ENCODE measurements at places on chromosomes 12 and 14. TPM values are rescaled to one million over a fixed set of nuclear protein-coding genes. Genes with fewer than 3 reads are reported as not detected.

DNA sequence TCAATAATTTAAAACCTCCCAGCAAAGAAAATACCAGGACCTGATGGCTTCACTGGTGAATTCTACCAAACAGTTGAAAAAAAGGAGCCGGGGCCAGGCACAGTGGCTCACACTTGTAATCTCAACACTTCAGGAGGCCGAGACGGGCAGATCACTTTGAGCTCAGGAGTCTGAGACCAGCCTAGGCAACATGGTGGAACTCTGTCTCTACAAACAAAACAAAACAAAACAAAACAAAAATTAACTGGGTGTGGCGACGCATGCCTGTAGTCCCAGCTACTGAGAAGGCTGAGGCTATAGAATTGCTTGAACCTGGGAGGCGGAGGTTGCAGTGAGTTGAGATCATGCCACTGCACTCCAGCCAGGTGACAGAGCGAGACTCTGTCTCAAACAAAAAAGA, 13.7 kb upstream of the TROAP start:
- H3K27me3 ChIP-seq, result peaks cover 12% of the 10 kb centered on the region
- H3K4me1 ChIP-seq, result no peaks in the 10 kb centered on the region
- DNase-seq, result no peak
- no peaks in the 10 kb centered on the region for H3K36me3 ChIP-seq
- no peak overlapping the region for H3K4me3 ChIP-seq

DNA sequence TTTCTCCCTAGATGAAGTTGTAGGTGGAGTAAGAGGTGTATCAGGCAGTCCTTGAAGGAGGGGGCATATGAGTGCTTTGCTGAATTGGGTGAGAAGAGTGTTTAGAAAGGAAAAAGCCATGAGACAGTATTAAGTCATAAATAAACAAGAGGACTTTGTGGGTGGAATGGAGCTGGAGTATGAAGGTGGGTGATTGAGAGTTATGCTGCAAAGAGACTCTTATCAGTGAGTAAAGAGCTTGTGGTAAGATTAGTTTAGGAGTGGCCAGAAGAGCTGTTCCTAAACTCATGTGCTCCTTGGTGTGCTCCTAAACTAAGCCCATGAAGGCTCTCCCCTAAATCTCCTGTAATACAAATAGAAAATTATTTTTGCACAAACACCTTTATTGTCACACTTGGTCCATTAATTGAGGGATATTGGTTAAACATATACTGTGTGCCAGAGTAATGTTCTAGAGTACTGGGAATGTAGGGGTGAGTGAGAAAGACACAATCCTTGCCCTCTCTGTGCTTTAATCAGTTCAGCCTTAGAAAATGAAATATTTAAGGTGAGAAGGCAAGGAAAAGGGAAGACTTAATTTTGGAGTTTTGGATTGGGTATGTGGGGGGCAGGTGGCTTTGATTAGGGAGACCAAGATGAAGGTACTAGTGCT, 9.8 kb downstream of the CHPT1 start:
- no peaks in the 10 kb centered on the region for H3K36me3 ChIP-seq
- H3K27me3 ChIP-seq, result no peaks in the 10 kb centered on the region
- H3K4me3 ChIP-seq, result no peak overlapping the region
- no peak for DNase-seq

DNA sequence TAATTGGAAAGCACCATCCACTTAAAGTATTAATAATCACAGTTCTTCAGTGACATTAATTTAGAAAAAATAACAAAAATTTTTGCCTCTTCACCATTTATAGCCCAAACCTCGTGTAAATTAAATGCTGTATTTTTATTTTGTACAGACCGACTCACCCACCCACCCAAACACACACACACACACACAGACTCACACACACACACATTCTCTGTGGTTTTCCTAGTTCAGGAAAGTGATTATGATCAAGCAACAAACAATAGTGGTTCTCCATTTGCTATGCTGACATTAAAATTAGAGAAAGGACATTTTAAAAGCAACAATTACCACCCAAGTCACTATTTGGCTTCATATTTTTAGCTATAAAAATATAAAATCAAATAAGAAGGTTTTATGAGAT, 112.5 kb upstream of the FLRT2 start:
- no peak overlapping the region for H3K27ac ChIP-seq
- DNase-seq, result no peak
- H3K27me3 ChIP-seq, result no peaks in the 10 kb centered on the region
- H3K4me3 ChIP-seq, result no peak overlapping the region
- no peaks in the 10 kb centered on the region for H3K36me3 ChIP-seq

DNA sequence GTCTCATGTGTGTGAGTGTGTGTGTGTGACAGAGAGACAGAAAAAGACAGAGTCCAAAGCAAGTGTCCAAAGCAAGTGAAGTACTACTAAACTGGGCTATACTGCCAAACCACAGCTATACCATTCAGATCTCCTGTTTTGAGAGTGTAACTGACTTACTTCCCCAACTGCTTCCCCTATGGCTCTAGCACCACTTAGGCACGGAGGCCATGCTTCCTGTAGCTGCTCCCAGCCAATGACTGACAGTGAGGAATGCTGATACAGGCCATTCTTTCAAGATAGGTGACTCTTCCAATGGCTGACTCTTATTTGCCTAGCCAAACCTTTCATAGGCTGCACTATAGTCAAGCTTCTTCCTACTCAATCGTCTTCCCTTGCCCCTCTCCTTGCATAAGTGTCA, 393.2 kb downstream of the BCAT1 start:
- H3K4me1 ChIP-seq, result peaks cover 40% of the 10 kb centered on the region
- no peaks in the 10 kb centered on the region for H3K36me3 ChIP-seq
- H3K27me3 ChIP-seq, result peaks cover 14% of the 10 kb centered on the region
- no peak overlapping the region for H3K4me3 ChIP-seq
- no peak overlapping the region for H3K27ac ChIP-seq

- H3K4me1 ChIP-seq, result no peaks in the 10 kb centered on the region
- no peaks in the 10 kb centered on the region for H3K27me3 ChIP-seq
- no peaks in the 10 kb centered on the region for H3K36me3 ChIP-seq
- no peak overlapping the region for H3K4me3 ChIP-seq
- no peak overlapping the region for H3K27ac ChIP-seq
Measured at GRCh38 chr14:51733147-51733546, 81.4 kb downstream of the FRMD6 start.

- H3K4me1 ChIP-seq, result no peaks in the 10 kb centered on the region
- no peak for DNase-seq
- no peaks in the 10 kb centered on the region for H3K36me3 ChIP-seq
- H3K4me3 ChIP-seq, result no peak overlapping the region
- H3K27ac ChIP-seq, result no peak overlapping the region
- no peaks in the 10 kb centered on the region for H3K27me3 ChIP-seq
Measured at GRCh38 chr14:23805761-23806160, 147.8 kb upstream of the DHRS4 start.

GRCh38 chr12:132502149-132502881, 12.4 kb downstream of the FBRSL1 start:
- H3K4me3 ChIP-seq, result no peak overlapping the region
- H3K4me1 ChIP-seq, result peaks cover 19% of the 10 kb centered on the region
- H3K27me3 ChIP-seq, result no peaks in the 10 kb centered on the region
- H3K27ac ChIP-seq, result no peak overlapping the region
- DNase-seq, result peak; percentile 78

DNA sequence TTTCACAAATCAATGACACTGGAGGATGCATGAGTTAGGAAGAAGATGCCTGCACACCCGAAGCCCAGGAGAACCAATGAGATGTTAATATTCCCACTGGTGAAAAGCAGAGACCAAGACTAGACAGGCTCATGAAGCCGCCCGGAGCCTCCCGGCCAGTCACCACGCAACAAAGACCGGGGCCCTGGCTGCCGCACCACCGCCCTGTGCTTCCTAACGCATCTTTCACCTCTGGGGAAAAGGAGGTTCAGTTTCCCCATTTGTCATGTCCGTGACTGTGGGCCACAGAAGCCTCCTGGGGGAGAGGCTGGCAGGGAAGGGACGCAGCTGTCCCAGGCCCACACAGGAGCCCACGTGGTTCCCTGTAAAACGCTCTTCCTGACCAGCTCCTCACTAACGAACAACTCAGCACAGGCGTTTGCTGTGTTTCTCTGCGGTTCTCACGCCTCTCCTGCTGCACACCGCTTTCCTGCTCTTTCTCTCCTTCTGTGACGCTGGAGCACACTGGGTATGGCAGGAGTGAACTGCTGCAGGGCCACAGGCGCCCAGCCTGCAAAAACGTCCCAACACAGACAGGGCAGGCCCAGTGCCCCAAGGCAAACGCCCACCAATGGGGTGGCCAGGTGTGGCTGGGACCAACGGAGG, 10.8 kb downstream of the RIMBP2 start:
- H3K4me1 ChIP-seq, result no peaks in the 10 kb centered on the region
- DNase-seq, result no peak
- H3K36me3 ChIP-seq, result no peaks in the 10 kb centered on the region
- no peak overlapping the region for H3K4me3 ChIP-seq

DNA sequence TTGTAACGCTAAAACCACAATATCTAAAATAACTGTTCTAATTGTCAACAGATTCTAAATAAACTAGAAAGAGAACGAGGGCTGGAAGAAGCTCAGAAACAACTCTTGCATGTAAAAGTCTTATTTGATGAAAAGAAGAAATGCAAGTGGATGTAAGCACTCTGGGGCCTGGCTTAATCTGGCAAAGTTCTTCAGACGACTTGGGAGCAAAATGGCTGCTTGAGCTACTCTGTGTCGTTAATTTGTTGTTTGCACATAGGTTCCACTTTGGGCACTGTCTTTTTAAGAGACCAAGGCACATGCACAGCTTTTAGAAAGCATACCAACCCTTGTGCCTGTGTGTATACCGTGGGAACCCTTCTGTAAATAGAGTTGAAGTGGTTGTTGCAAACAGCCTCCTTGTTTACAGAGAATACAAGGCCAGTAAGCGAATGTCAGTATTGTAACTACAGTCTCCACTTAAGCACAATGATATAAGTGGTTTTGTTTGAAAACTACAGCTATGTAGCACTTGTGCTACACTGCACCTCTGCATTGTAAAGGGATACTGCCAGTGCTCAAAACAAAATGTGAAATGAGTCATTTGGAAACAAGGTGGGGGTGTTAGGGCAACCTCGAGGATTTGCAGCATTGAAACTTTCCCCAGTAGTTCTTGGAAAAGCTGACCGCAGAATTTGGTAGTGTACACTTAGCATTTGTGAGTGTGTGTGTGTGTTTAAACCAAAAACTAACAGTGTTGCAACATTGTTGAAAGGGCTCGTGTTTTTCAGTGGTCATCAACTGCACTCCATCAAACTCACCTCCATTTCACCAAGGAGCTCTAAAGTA, 154.3 kb downstream of the CEP83 start:
- 0 out of 2 replicates have a peak overlapping the region, but pooled peaks have one; percentile 8 for H3K4me3 ChIP-seq
- H3K4me1 ChIP-seq, result peaks cover 33% of the 10 kb centered on the region
- H3K27me3 ChIP-seq, result no peaks in the 10 kb centered on the region
- H3K27ac ChIP-seq, result peak overlapping the region; percentile 95
- 0 out of 2 replicates have a peak, but pooled peaks cover 3% of the 10 kb centered on the region for H3K36me3 ChIP-seq

- peak overlapping the region; percentile 48 for H3K27ac ChIP-seq
- H3K36me3 ChIP-seq, result no peaks in the 10 kb centered on the region
- no peak overlapping the region for H3K4me3 ChIP-seq
- DNase-seq, result peak; percentile 80
- H3K27me3 ChIP-seq, result no peaks in the 10 kb centered on the region
Measured at GRCh38 chr12:32312049-32312670, 87.2 kb upstream of the FGD4 start.

DNA sequence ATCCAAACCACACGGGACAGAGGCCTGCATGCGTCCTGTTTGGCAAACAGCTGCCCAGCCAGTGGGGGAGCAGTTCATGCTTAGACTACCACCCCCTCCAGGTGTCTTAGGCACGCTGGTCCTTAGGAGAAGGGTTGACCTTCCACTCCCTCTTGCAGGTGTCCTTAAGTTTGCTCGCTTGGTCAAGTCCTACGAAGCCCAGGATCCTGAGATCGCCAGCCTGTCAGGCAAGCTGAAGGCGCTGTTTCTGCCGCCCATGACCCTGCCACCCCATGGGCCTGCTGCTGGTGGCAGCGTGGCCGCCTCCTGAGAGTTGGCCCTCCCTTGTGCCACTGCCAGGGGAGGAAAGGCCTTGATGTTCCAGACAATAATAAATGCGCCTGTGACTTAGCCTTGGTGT, 1.8 kb downstream of the C12orf57 start:
- peak overlapping the region; percentile 85 for H3K27ac ChIP-seq
- DNase-seq, result no peak
- H3K4me3 ChIP-seq, result peak overlapping the region; percentile 70
- H3K36me3 ChIP-seq, result no peaks in the 10 kb centered on the region

- peaks cover 3% of the 10 kb centered on the region for H3K4me1 ChIP-seq
- no peaks in the 10 kb centered on the region for H3K27me3 ChIP-seq
- peak overlapping the region; percentile 87 for H3K4me3 ChIP-seq
- no peaks in the 10 kb centered on the region for H3K36me3 ChIP-seq
- no peak overlapping the region for H3K27ac ChIP-seq
- DNase-seq, result no peak
Measured at GRCh38 chr14:21382095-21382494, 1.7 kb downstream of the SUPT16H start.

DNA sequence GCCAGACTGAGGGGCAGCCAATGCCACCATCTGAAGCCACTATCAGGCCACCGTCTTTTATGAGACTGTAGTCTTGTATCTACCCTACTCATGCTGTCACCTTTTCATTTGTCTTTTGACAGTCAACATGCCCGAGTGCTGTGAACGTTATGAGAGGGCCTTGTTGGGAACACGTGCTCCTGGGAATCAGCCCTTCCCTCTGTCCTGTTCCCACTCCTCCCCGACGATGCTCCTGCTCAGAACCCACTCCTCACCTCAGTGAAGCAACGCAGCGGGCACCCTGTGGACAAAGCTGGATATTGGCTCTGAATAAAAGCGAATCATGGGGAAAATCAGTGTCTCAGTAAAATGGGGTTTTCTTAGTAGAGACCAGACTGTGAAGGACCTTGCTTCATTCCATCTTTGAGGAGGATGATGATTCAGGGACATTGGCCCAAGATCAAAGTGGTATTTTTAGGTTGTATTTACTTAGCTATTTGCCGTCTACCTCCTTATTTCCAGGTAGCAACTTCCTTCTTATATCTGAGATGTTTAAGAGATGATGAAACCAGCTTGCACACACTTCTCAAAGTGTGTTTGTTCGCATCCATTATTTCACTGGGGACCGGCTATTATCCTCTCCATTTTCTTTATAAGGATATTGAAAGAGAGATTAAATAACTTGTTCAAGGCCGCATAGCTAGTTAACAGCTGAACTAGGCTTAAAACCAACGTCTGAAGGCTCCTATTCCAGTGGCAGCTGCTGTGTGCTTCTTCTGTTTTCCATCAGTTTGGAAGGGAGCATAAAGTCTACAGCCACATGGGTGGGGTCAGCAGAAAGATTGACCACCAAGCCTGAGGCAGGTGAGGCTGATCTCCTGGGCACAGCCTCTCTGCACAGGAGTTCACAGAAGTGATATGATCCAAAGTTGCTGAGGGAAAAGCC, 43.9 kb upstream of the CTDSP2 start:
- H3K4me3 ChIP-seq, result no peak overlapping the region
- peaks cover 5% of the 10 kb centered on the region for H3K27me3 ChIP-seq
- peaks cover 30% of the 10 kb centered on the region for H3K4me1 ChIP-seq
- no peak for DNase-seq
- H3K27ac ChIP-seq, result no peak overlapping the region

GRCh38 chr14:47674148-47674542, 1.3 kb downstream of the MDGA2 start:
- peaks cover 11% of the 10 kb centered on the region for H3K4me1 ChIP-seq
- no peak overlapping the region for H3K27ac ChIP-seq
- peak; percentile 55 for DNase-seq

The EPS8 gene
- total RNA-seq, result 3.5 TPM

The KRT3 gene
- not detected for total RNA-seq

The KRT8 gene
- 250 TPM for total RNA-seq

Data from GM23338 (cell line).